ENCODE measurements at places on chromosomes 16 and 17.

- DNase-seq: no peak
Measured at GRCh38 chr17:40175928-40176753, 1.1 kb upstream of the RAPGEFL1 start.

DNA sequence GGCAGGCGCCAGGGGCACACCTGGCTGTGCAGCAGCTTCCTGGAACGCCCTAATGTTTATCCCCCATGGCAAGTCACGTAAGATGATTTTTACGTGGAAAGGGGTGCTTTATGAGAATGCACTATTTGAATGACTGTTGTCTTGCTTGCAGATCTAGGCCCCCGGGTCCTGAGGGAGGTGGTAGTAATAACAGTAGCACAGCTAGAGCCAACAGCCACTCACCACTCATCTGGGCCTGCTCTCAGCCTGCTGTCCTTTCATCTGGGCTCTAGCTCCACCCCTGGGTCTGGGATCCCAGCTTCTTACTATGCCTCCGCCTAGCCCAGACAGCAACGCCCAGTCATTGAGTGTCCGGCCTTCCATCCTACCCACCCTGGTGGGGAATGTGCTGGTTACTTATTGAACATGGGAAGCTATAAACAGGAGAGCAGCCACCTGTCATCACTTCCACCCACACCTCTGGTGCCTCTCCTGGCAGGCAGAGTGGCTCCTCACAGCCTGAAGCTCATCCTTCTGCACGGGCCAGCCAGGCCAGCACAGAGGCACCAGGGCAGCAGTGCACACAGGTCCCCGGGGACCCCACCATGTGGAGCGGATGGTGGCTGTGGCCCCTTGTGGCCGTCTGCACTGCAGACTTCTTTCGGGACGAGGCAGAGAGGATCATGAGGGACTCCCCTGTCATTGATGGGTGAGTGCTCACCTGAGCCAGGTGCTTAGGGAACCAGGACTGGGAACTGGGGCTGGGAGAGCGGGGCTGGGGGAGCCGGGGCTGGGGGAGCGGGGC lies 16.6 kb downstream of the DPEP1 start:
- no peak for DNase-seq

DNA sequence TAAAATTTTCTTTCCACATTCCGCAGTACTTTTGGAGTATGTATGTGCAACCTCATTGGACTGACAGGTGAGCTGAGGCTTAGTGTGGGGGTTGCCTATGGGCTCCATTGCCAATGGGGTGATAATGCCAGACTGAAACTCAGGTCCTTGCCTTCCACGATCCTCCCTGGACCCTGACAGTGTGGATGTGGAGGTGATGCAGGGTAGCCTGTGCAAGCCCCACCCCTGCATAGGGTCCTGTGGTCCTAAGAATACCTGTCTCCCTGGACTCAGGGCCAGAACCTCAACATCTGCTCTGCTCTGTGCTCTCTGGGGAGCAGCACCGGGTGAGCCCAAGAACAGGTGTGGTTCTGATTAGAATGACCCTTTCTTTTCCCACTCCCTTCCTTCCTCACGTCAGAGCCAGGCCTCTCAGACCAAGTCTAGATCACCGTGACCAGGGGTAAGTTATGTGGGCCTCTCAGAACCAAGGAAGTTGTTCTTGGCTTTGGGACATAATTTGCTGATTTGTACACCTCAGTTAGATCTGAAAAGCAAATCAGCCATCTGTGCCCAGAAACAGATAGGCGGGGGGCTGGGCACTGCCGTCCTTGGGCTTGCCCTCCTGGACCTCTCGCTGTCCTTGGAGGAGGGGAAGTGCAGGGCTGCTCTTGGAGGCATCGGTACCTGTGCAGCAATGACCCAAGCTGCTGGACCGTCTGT lies 8.4 kb upstream of the TNS4 start:
- DNase-seq: no peak

DNA sequence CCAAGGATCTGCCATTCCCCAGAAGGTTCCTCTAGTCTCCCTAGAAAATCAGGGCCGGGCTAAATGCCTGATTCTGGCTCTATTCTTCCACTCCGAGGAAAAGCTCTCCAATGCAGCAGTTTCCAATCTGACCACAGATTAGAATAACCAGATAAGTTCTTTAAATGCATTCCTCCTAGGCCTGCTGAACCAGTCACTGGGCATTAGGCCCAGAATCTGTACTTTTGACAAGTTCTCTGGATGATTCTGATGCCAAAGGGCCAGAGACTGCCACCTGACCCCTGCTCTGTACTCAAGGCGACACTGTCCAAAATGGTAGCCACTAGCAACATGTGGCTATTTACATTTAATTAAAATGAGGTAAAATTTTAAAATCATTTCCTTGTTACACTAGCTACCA lies 22.3 kb downstream of the MAP3K14 start:
- no peak for DNase-seq

DNA sequence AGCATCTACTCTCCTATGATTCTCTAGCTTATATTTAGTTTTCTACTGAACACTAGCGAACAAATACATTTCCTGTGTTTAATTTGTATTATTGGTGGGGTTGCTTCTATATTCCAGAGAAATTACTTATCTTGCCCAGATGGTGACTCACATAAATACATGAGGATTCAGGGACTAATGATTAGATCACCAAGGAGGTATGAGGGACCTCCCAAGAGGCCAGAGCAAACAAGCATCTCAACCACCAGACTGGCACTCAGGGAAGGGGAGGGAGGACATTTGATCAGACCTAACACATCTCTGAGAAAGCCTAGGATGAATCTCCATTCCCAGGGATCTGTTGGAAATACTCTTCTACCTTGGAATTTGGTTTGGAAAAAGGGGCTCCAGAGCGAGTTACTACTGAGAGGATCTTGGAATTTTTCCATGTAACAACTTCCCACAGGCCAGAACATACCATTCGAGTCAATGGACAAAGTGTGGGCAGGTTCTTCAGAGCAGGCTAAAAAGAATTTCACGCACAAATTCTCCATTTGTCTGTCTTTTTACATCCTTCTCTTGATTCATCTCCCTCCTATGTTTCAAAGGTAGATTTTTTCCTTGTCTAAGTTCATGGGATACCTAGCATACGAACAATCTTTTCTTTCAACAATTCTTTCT lies 262.6 kb upstream of the MYOCD start:
- peak; percentile 5 for DNase-seq

DNA sequence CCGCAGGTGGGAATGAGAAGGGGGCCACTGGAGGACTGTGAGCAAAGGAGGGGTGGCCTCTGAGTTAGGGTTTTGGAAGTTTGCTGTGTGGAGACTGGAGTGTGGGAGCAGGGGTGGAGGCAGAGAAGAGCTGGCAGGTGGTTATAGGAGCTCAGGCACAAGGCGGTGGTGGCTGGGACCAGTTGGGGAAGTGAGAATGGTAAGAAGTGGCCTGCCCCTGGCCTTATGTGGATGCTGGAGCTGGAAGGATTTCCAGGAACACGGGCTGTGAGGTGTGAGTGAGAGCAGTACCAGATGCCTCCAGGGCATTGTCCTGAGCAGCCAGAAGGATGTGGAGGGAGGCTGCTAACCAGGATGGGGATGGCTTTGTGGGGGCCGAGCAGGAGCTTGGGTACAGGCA lies 277.2 kb downstream of the SNX29 start:
- DNase-seq: no peak

DNA sequence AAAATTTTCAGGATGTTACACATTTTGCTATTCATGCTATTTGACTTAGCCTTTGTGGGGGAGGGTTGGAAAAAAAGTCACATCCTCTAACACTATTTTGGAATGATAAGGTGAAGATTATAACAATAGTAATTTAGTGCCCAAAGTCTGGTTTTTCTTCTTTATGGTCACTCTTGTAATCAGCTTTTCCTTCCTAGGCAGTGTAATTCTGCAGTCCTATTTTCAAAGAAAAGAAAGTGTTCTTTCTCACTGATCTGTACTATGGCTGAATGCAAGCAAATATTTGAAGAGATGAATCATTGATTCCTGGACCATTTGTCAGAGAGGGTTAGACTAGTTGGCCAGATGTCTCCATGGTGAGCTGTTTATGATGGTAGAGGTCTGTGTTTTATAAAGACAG lies 8.4 kb downstream of the RSPRY1 start:
- DNase-seq: peak; percentile 96

GRCh38 chr16:85313526-85314301 lies 201.4 kb upstream of the CIBAR2 start:
- DNase-seq: no peak

DNA sequence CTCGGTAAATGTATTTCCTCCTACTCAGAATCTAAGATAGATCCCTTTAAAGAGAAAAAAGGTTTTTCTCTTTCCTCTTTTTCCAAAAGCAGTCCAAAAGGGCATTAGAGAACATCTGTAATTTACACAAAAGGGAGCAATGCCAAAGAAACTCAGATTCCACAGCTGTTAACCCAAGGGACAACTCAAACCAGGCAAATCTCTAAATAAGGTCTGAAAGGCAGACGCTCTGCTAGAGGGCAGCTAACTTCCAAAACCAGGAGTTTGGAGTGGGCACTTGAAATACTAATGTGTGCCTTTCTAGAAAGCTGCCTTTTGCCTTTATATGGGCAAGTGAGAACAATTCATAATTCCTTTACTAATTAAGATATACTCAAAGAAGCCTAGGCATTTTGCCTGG lies 435.7 kb downstream of the ZFHX3 start:
- DNase-seq: no peak

DNA sequence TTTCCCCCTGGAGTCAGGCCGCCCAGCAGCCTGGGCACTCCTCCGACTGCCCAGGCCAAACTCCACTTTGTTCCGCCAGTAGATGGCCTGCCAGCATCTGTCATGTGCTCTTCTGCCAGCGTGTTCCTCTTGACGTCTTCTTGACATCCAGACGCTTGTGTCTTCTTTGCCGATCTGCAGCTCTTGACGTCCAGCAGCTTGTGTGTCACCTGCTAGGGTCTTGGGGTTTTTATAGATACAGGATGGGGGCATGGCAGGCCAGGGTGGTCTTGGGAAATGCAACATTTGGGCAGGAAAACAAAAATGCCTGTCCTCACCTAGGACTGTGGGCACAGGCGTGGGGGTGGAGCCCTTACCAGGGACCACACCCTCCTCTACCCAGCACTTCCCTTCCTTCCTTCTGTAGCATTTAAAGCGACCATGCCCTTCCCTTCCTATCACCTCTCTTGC lies 88.7 kb downstream of the BMERB1 start:
- DNase-seq: no peak

- no peak for DNase-seq
Measured at GRCh38 chr17:78601577-78602190, 24.5 kb upstream of the DNAH17 start.

DNA sequence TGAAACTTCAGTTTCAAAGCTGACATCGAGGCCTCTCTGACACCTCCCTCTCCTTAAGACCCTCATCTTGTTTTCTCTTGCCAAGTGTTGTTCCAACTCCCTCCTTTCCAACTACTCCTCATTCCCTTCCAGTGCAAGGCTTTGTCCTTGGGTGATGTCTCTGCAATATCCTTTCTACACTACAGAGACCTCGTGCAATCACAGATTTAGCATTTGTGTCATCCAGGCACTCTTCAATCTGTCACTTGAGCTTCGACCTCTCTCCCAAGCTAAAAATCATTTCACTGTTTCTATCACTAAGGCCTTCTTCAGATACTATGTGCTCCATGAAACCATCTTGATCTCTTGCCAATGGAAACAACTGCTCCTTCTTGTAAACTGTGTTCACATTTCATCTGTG lies 31.6 kb downstream of the TEKT3 start:
- DNase-seq: no peak

DNA sequence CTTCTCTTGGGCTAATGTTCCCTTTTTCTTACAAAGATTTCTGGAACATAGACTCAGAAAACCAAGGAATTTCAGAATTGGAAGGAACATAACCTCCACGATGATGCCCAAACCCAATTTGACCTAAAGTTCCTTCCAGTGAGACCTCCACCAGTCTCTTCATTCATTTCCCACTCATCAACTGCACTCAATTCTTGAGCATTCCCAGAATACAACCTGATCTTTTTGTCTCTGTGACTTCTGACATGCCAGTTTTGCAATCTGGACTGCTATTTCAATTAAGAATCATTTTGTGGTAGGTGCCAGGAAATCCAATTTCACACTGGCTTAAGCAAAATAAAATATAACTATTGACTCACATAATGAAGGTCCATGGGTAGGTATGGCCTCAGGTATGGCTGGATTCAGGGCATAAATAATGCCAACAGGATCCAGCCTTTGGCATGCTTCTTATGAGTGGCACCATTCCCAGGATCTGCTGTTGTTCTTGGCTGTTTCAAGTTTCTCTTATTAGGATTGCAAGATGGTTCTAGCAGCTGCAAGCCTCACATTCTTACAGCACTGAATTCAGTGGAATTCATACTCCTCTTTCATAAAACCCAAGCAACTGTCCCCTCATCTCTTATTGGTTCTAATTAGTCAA lies 184.3 kb downstream of the HS3ST4 start:
- no peak for DNase-seq

- DNase-seq: no peak
Measured at GRCh38 chr17:81069135-81069645, 34.2 kb downstream of the BAIAP2 start.

DNA sequence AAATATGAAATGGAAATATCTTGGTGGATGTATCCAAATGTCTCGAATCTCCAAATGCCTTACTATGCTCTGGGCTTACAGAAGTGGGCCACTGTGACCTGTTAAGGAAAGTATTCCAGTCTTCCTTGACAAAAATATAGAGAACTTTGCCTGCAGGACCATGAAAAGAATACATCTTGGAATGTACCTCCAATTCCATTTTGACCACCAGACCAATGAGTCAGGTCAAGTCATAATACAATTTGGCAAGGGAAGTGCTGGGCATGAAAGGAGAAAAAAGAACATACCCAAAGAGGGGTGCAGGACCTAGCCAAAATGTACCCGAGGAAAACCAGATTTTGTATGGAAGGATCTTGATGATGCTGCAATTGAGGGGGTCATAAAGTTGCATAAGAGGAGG lies 1153.7 kb upstream of the GOT2 start:
- DNase-seq: no peak

DNA sequence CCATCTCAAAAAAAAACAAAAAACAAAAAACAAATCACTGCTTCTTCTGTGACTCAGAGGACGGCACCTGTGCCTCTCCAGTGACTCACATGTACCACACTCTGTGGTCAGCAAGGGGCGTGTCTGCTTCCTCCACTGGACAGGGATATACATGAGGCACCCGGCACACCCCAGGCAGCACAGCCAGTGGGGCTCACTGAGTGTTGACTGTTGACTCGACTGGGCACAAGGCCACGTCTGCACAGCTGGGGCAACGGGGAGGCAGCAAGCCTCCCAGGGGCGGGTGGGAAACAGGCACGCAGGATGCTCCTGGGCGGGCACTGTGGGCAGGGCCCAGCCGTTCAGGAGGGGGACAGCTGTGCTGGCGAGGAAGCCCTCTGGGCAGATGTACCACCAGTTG lies 64.1 kb downstream of the TIMM22 start:
- DNase-seq: peak; percentile 69

DNA sequence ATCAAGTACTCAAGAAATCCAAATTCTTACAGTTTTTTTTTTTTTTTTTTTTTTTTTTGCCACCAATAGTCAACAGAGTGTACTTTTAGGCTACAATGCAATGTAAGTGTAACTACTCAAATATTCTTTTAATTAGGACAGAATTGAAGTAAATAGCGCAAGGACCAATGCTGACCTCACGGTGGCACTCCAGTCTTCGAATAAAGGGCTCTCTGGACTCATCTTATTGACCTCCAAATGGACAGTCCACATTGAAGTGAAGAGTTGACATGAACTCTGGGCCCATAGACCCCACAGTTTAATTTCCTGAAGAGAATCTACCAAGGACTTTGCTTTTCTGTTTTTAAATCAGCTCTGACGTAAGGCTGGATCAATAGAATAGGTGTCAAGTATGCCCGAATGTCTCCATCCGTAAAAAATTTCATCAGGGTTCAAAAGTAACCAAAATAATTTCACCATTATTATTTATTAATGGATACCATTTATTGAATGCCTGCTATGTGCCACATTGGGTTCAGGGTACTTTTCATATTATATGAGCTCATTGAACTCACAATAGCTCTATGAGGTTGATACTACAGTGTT lies 7.3 kb upstream of the DDX52 start:
- peak; percentile 54 for DNase-seq

Measured in kidney capillary endothelial cell (primary cell).